ENCODE measurements at places on chromosomes 11 and 22.

DNA sequence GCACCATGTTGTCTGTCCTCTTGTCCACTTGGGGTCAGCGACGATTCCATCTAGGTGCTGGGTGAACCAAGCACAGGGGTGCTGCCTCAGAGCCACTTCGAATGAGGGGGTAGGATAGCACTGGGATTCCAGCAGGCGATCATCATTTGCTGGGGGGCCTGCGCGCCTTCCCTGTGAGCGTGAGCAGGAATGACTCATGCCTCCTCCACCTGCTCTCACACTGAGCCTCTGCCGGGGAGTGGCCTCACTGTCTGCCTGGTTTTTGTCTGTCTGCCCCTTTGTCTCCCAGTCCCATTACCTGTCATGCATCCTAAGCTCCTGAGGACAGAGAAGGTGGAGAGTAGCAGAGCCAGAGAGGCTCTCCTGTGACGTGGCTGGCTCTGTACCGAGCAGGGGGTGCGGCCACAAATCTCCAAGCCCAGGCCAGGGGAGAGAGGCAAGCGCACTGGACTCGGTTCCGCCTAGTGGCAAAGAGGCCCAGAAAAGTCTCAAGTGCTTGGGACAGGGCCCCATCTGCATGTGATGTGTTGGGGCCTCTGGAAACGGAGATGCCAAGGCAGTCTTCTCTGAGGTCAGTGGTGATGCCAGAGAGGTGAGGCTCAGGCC lies 30.8 kb downstream of the RSPH14 start:
- DNase-seq = no peak

DNA sequence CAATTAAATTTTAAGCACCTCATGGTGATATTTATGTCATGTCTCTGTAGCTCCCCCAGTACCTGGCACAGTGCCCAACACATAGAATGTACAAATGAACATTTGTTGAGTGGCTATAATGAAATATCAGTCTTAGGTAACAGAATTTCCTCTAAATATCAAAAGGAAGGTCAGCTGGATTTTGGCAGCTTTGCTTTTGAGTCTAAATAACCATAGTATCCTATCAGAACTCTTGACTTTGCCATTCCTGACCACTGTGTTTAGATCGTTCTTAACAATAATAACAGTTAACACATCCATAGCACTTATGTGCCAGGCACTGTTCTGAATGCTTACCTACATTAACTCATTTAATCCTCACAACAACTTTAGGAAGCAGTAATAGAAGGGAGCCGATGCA lies 26.6 kb downstream of the TMEM123 start:
- no peak for DNase-seq

- no peak for DNase-seq
Measured at GRCh38 chr11:116190861-116191260, 581.9 kb downstream of the BUD13 start.

DNA sequence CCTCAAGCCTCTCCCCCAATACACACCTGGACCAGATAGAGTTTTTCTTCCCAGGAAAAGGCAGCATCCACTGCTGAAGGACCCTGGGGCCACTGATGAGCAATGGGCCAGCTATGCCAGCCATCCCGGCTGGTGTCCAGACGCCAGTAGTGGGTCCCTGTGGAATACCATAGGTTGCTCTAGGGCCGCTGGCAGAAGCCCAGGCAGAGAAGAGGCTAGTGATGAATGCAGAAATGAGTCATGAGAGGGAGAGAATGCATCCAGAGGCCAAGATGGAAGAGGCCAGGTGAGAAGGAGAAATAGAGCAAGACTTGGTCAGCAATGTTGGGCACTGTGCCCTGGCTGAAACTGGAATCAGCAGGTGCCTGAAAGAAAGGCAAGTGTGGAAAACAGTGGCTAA lies 8.9 kb downstream of the HPX start:
- DNase-seq = no peak

GRCh38 chr11:27837895-27838563 lies 137.8 kb upstream of the BDNF start:
- DNase-seq = no peak
